Cardiac septum (tissue), 1 donor: ENCODE measurements at places on chromosomes 2 and 18. TPM values are rescaled to one million over a fixed set of nuclear protein-coding genes. Genes with fewer than 3 reads are reported as not detected.
A peak's percentile ranks its signal among the peaks of the same experiment; 100 is the strongest.

GRCh38 chr2:48734576-48735303 is 20.8 kb downstream of the LHCGR start:
- no peak for DNase-seq

Gene CCDC150
- total RNA-seq: 1.5 TPM

Gene AMER3
- not detected for total RNA-seq

DNA sequence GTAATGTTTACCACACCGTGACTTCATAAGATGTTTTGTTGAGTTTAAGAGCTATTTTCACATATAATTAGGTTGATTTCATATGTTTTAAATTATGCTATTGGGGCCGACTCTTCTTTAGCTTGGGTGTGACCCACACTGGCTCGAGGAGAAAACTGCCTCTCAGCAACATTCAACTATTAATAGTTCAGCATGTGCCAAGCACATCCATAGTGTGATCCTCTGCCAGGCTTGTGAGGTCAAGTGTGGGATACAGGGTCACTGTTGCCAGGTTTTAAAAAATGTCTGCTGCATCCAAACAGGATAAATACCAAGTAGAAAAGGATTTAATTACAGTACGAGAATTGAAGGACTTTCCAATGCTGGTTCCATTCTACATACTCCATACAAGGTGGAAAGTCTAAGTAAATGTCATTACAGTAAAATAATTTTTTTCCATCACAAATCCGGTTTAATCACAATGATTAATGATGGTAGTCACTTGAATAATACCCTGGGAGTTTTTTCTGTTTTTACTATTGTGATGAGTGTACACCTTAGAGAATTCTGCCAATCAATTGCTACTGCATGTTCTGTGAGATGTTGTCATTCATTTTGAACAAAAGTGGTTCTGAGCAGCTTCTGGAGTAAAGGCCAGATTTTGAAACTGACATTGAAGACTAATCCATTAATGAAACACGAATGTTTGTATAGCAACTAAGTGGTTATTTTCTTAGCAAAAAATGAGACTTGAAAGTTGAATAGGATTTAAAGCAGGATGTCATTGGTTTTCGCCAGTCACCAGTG is 84.5 kb downstream of the ABI2 start:
- no peak for DNase-seq

- no peak for DNase-seq
Measured at GRCh38 chr2:183248866-183249567, 124.8 kb downstream of the NUP35 start.

Gene SIX3
- not detected for total RNA-seq

DNA sequence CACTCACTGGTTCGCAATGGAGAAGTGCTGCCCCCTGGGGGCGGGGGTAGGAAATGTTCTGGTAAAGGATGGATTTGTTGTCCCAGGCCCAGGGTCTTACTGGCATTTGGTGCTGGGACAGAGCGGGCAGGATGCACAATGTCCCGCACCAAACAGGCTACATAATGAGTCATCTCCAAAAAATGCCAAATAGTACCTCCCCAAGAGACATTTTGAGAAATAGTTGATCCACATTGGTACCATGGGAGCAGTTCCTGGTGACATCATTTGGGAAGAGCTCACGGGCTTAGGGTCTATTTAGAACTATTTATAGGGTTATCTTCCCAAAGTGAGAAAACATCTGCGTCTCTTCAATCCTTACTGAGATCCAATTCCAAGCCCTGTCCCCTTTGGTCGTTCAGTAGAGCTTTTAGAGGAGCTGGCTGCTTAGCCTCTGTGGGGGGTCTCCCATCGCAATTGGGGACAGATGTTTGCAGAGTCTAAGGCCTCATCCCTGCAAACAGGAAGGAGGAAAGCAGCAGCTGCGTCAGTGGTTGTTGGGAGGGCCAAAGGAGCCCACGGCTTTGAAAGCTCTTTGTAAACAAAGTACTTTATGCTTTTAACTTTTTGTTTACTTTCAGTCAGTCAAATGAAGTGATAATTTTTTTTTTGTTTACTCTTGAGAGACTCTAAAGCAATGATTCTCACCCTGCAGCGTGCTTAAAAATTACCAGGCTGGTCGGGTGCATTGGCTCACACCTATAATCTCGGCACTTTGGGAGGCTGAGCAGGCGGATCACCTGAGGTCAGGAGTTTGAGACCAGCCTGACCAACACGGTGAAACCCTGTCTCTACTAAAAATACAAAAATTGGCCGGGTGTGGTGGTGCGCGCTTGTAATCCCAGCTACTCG is 49.3 kb downstream of the GREB1 start:
- DNase-seq: no peak

GRCh38 chr18:61982475-61982874 is 89.7 kb upstream of the RNF152 start:
- DNase-seq: no peak

Gene PCARE
- 0.11 TPM for total RNA-seq

GRCh38 chr2:191676790-191677645 is 918 bp upstream of the NABP1 start:
- DNase-seq: peak; percentile 75

DNA sequence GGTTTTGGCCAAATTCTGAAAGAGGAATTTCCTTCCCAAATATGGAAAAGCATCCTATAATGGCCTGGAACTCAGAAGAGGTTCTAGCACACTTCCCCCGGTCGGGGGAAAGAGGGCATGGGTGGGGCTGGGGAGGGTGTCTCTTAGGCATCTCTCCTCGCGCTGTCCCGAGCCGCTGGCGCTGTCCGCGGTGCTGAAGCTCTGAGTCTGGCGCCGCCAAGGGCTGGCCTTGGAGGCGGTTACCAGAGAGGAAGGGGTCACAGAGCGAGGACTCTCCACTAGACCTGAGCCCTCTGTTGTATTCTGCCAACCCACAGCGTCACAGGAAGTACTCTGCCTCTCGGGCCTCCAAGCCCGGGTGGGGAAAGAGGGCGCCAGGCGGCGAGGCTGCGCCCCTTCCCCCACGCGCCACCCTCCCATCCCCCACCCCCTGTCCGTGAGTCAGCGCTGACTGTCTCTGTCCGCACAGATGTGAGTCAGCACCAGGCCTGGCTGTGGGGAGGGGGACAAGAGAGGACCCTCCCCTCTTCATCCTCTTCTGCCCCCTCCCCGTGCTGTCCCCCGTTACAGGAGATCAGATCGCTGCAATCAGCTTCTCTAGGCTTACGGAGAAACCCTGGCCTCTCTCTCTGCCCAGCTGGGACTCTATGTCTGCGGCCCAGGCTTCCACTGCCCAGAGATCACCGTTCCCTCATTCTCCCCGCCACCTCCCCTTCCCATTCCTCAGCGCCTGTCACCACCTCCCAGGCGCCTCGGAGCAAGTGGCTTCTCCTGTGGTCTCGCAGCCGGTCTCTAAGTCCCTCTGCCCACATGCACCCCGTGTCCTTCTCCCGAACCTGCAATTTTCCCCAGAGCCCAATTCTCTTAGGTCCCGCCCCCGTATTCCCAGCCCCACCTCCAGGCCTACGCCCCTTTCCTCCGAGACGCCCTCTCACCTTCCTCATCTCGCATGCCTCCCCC is 779 bp downstream of the PTPRN start:
- peak; percentile 75 for DNase-seq

- DNase-seq: no peak
Measured at GRCh38 chr2:229422063-229422462, 151.0 kb upstream of the PID1 start.

- no peak for DNase-seq
Measured at GRCh38 chr2:191115391-191115790, 35.4 kb downstream of the STAT4 start.

DNA sequence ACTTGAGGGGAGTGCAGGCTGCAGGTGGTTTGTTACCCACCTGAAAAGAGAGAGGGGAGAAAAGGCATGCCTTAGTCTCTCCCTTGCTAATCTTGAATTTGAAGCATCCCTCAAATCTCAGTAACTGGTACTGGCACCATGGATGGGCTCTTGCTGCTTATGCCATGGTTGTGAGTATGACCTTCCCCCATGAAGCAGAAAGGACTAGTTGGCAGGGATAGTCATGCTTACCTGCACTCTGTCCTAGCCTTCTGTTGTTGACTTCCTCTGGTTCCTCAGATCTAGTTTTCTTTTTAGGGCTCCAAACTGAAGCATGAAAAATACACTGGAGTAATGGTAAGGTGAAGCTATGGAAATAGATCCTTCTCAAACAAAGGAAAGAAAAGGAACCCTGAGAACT is 191.2 kb downstream of the SPAG16 start:
- DNase-seq: no peak

DNA sequence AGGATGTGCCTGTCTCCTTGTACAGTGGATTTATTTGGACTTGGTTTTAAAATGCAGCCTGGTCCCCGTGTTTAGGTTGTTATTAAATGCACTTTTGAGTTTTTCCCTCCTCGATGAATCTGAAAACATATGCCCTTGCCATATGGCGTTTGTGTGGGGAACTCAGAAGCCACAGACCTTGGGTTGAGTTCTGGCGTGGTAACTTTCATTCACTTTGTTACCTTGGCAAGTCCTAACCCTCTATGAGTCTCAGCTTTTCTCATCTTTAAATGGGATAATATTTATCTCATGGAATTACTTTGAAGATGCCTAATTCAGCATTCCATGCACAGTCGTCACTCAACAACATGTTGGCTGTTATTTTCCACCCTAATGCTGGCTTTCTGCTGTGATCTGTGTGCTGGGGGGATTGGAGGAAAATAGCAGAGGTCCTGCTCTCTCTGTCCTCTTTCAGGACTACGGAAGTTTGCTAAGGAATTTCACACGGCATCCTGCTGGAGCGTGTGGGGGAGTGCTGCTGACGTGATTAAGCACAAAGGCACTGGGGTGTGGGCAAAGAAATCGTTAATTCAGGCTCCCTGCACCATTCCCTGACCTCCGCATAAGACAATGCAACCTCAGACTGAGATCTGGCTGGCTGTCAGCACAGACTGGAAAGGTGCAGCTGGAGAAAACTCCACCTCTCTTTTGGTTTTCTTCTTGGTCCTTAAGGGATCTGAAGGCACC is 61.7 kb downstream of the LDLRAD4 start:
- DNase-seq: no peak

- no peak for DNase-seq
Measured at GRCh38 chr2:206442474-206442832, 879 bp upstream of the ADAM23 start.

- no peak for DNase-seq
Measured at GRCh38 chr2:201886504-201886903, 80.2 kb downstream of the CDK15 start.

DNA sequence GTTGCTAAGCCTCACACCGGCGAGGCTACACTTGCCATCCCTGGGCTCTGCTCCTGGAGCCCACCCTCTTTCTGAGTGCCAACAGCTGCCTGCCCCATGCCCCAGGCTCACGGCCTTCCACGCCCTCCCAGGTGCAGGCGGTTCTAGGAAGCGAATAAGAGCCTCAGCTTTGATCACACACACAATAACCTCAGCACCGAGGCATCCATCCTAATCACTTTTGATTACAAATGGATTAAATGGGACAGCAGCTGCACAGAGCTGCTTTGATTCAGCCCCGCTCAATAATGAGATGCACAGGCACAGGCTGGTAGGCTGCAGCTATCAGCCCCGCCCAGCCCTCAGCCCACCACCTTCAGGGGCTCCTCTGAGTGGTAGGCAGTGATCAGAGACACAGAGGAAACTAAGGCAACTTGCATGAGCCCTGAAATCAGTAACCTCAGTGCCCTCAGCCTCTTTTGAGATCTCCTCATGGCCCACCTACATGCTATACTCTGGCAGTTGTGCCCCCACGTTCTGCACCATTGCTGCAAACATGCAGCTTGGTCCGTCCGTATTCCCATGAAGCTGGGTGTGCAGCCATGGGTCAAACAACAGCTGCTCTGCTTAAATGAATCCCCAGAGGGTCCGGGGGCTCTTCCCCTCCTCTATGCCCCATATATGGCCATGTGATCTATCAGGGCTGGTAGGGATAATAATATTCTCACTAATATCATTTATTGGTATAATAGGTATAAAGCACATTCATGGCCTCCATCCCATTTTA is 171.4 kb downstream of the SETBP1 start:
- DNase-seq: no peak

Gene LRRC30
- not detected for total RNA-seq

DNA sequence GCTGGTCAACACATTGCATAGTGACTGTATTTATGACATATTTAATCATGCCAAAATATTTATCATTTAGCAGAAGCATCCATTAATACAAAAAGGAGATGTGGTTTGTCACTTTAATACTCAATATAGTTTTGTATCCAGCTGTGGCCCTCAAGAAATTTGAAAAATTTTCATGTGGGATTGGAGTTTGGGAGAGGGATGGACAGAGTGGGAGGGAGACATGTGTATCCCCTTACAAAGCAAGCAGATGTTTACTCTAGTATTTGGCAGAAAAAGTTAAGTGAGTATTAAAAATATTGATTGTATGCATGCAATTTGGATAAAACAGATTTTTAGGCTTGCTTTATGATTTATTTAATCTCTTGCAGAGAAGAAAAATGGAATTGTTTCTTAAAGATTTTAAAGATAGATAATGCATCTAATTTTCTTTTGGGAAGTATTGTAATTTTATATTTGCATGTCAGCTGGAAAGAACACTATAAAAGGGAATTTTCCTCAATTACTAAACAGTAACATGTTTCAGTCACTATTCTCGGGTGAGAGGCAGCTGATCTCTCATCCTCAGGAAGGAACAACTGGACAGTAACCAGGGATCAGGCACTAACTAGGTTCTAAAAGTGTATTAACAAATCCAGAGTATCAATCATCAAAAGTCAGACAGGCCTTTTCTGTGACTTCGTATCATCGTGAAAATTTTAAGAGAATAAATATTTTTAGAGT is 1184.7 kb upstream of the NXPH2 start:
- DNase-seq: no peak
